ENCODE measurements at places on chromosomes 5 and 9.

DNA sequence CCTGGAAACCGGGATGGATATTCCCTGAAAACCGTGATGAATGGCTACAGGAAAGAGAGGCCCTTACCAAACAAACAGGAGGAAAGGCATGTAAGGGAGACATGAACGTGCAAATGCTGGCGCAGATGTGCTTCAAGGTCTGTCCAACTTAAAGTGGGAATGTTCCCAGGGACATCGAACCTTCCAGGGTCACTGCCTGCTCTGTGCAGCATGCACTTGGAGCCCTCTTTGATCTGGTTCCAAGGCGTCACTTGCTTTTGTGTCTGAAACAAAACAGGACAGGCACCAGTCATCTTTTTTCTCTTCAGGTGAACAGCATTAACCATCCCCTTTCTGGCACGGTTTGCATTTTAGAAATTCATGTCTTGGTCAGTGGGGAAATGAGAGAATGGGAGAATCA lies 479.4 kb downstream of the RASEF start:
- DNase-seq: no peak

DNA sequence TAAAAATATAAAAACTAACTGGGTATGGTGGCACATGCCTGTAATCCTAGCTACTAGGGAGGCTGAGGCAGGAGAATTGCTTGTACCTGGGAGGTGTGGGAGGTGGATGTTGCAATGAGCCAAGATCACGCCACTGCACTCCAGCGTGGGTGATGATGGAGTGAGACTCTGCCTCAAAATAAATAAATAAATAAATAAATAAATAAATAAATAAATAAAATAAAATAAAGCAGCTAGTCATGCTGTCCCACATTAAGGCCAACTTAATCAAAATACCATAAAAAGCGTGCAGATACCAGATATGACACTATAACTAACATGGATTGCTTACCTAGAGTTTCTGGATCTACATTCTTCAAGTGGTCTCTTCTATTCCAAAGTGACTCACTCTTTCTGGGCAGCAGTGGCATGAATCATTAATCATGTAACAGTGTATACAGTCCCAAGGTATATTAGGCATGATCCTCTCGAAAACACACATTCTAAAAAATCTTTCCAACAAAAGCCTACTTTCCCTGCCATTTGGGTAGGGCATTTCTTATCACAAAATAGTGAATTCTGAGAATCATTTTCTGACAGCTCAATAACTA lies 187.1 kb downstream of the ELAVL2 start:
- no peak for DNase-seq

DNA sequence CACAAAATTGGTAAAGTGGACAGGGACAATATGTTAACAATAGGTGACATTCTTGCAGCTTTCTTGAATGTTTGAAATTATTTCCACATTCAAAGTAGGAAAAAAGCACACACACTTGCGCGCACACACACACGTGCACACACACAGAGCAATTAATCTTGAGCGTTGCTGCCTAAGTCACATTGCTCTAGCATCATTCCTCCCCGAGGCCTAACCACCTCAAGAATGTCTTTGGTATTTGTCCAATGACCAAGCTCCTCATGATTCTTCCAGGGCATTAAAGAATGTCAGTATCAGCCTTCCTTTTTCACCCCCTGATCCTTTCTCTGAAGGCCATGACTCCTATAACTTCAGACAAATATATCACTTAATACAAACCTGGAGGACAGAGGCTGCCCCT lies 198.1 kb downstream of the NPR3 start:
- DNase-seq: no peak

GRCh38 chr5:43604699-43605098 lies 1.7 kb downstream of the NNT start:
- DNase-seq: no peak

- DNase-seq: no peak
Observed at GRCh38 chr5:176904276-176904675, 5.1 kb upstream of the HK3 start.

DNA sequence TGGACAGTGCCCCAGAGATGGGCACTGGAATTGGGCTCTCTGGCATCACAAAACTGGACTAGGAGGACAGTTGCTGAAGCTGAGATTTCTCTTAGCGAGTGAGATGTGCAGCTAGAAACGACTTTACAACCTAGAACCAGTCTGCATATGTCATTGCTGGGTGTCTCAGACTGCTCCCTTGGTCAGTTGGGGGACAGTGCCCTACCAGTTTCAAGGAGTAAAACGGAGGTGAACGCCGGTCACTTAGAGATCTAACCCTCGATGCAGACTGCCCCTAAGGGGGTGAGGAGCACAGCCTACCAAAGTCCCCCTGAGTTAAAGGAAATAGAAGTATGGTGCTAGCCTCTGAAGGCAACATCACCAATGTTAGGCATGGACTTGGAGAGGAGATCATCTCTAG lies 704.4 kb upstream of the CDH9 start:
- no peak for DNase-seq
